Central memory CD4-positive, alpha-beta T cell (primary cell): ENCODE measurements at places on chromosomes 12 and 14.

GRCh38 chr14:21120686-21121085 lies 19.8 kb downstream of the TMEM253 start:
- no peak for DNase-seq

- no peak for DNase-seq
These were observed 39.8 kb downstream of the SVOP start for GRCh38 chr12:108980831-108981618.

- no peak for DNase-seq
These were observed 19.7 kb upstream of the NGB start for GRCh38 chr14:77290705-77291104.

DNA sequence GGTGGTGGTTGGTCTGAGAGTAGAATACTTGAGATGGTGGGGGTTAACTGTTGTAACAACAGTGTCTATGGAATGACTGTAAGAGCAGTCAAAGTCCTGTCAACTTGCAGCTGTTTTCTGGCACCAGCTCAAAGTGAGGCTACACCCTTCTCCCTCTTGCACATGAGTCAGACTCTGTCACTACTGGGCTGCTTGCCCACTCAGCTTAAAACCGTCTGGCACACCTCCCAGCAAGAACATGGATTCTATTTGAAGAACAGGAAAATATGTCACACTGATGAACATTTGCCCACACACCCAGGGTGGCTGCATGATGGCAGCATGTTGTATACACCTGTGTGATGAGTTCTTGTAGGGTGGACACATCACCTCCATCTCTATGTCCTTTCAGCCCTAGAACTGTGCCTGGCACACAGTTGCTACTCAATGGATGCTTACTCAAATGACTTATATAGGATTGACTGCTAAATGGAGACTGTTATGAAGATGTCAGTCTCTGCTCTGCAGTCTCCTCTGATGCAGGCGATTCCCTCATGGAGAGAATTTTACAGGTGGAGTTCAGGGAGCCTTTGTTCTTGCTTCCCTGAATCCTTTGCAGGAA lies 19.3 kb upstream of the SERPINA6 start:
- no peak for DNase-seq

DNA sequence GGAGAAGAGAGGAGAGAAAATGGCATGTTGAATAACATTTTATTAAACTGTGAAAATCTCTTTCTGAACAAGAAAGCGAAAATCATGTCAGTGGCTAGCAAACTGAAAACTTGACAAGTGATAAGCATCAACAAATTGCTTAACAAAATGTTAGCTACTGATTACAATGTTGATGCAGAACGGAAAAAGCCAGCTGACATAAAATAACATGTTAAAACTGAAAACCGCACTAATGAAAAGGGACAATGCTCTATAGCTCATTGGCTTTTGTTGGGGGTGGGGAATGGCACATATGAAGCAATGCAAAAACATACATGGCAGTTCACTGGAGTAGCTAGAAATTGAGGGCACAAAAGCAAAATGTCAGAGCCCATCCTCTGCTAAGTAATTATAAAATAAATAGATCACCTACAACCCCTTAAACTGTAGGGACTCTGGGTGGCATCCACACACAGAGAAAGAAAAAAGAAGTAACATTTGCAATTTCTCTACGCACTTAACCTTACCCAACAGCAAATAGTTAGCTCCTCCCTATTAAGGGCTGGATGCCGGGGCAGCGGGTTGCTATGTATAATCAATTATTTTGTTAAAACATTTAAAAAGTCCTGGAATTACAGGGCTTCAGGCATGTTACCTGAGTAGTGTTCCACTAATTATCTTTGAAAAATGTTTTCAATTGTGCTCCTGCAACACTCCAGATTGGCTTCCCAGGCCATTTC lies 129.2 kb upstream of the USP15 start:
- DNase-seq = no peak

DNA sequence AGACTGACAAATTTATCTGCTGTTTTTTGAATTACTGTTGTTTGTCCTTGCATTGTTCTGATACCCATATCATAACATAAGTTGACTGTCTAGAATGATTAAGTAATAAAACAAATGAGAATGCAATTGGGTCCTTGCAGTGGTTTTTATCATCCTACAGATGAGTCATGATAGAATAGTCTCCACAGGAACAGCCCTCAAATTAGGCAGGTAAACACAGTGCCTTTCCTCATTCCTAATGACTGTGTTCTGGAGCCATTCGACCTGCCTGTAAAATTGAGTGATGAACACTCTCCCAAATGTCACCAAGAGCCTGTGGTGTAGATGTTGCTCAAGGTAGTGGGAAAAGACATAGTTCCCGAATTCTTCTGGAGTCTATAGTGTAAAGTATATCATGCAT lies 12.3 kb downstream of the NKX2-8 start:
- DNase-seq = no peak

GRCh38 chr12:65532764-65533163 lies 254.3 kb downstream of the MSRB3 start:
- DNase-seq = no peak

GRCh38 chr12:53224897-53225634 lies 6.9 kb downstream of the RARG start:
- DNase-seq = no peak

GRCh38 chr12:4809449-4810218 lies 89.4 kb downstream of the GALNT8 start:
- DNase-seq = no peak

GRCh38 chr14:44291366-44291915 lies 215.6 kb downstream of the FSCB start:
- DNase-seq = no peak

GRCh38 chr14:22544881-22545420 lies 44.1 kb downstream of the DAD1 start:
- no peak for DNase-seq
